ENCODE measurements at places on chromosomes 11 and 22.

DNA sequence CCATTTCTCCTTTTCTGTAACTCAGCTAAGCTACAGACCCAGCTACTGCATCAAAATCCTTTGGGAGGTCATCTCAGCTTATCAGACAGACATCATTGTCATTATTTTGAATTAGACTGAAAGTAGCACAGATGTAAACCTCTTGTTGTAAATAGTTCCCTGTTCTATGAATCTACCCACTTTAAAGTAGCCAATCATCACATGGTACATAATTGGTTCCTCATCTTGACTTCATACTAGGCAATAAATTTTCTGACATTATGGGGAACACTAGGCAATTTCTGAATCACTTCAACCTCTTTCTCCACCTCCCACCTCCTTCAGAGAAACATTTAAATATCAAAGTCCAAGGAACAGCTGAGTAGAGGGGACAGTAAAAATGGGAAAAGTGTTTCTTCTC is 47.9 kb downstream of the MPPED2 start:
- DNase-seq, result no peak

GRCh38 chr11:44453871-44454270 is 111.6 kb upstream of the CD82 start:
- no peak for DNase-seq

- DNase-seq, result no peak
These were observed 12.0 kb downstream of the TMEM86A start for GRCh38 chr11:18710545-18710944.

DNA sequence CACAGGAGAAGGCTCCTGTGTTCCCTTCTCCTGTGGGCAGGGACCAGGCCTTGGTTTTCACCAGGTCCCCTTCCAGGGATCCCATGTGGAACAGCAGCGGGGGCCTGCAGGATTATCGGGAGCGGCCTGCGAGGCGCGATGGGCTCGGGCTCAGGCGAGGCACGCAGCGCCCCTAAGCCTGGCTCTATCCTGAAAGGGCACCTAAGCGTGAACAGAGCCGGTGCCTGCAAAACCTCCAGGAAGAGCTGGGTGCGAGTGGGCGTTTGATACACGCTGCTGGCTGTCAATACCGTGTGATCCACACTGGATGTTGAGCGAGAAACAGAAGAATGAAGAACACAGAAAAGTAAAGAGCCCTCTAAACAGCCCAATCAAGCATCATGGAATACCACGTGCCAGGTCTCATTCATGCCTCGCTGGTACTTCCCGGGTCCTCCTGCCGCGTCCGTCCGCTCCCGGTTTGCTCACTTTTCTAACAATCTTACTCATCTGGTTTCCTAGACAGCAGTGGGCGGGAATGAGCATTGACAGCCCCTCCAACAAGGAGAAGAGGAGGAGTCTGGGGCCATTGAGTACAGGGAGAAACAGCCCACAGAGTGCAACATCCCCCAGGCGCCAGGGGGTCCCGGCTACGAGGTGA is 12.5 kb downstream of the OSBPL5 start:
- no peak for DNase-seq

DNA sequence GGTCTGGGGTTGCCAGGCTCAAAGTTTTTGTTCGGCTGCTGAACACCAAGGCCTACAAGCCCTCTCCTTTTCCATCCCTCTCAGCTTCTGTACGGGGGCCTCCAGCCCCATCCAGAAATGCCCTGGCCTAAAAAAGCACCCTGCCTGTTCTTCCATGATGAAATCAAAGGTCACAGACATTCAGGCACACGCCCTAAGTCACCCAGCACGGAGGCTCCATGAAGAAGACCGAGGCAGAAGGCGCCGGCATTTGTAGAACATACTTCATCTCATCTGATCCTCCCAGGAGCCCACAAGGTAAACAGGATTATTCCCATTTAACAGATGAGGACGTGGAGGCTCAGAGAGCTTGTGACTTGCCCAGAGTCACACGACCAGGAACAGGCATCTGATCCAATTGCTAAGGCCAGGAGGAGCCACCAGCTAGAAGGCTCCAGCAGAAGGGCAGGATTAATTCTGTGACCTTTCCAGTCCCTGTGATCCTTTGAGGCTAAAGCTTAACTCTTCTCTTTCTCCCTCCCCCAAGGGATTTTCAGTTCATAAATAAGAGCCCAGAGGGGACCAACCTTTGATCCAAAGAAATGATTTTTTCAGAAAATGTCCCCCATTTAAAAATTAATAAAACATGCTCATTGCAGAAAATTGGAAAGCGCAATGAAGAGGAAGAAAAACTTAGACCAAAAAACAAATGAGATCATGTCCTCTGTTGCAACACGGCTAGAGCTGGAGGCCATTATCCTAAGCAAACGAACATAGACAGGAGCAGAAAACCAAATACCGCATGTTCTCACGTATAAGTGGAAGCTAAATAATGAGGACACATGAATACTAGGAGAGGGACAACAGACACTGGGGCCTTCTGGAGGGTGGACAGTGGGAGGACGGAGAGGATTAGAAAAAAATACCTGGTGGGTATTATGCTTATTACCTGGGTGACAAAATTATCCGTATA is 38.7 kb downstream of the CYTH4 start:
- DNase-seq, result no peak

DNA sequence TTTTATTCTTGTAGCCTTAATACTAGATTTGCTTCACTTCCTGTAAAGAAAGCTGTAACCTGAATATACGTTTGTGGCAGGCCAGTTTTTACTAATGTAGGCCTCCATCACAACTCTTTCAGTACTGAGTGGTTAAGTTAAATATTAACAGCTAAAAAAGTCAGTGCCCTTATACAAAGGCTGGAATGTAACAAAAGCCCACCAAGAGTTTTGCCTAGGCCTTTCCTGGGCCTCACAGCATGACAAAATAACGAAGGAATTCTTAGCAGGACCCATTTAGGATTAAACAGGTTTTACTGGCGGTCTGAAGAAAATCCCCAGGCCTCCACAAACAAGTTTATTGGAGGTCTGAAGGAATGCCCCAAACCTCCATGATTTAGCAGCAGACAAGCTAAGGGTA is 43.7 kb downstream of the PIWIL3 start:
- DNase-seq, result no peak

GRCh38 chr11:65525546-65526480 is 930 bp downstream of the SCYL1 start:
- no peak for DNase-seq

- DNase-seq, result no peak
These were observed 275.3 kb downstream of the ETS1 start for GRCh38 chr11:128311742-128312719.

DNA sequence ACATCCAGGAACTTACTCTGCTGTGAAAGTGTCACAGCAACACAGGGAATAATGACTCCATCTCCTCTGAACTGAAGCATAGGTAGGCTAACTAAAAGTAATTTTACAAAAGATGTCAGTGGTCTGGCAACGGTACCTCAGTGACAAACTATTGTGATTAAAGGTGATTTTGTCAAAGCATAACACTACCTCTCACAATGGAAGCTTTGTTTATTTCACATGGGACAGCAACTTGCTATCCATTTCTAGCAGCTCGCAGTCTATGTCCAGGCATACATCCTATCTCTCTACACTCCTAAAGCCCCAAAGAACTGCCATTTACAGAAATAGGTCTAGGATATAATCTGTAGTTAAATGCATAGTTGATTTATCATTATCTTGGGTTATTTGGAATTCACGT is 163.0 kb downstream of the KIRREL3 start:
- no peak for DNase-seq

GRCh38 chr22:23782703-23783102 is 4.1 kb upstream of the SMARCB1 start:
- no peak for DNase-seq

DNA sequence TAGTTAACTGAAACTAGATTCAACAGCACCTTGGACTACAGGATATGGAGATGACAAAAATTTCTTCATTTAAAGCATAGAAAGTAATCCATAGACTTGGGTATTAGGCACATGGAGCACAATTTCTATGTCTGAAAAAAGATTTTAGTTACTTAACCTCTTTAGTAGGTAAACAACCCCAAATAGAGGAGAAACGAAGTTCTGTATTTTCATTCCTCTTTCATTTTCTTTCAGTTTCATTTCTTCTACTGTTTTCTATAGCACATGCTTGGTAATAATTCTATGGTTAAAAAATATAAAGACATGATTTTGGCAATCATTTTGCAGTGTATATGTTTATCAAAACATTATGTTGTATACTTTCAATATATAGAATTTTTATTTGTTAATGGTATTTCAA is 99.5 kb downstream of the CASP12 start:
- no peak for DNase-seq

- DNase-seq, result no peak
These were observed 5.3 kb upstream of the PARVA start for GRCh38 chr11:12372111-12372510.

- DNase-seq, result no peak
These were observed 775.0 kb upstream of the LRRC4C start for GRCh38 chr11:42234451-42234951.

- no peak for DNase-seq
These were observed 4.7 kb downstream of the API5 start for GRCh38 chr11:43316451-43316850.

DNA sequence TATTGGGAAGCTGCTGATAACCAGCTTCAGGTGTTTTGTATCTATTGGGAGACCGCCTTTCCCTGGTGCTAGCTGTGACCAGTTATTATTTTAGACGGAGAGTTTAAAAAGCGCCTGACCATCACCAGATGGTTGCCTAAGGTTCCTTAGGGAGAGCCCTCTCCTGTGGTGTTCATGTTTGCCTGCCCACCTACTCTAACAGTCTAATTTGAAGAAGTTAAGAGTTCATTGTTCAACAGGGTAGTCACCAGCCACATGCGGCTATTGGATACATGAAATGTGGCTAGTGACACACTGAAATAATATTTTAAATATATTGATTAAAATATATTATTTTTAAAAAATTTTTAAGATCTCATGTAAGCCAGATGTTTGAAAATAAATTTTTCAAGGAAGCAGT is 71.3 kb upstream of the SLN start:
- DNase-seq, result no peak

GRCh38 chr11:65446446-65447277 is 24.1 kb downstream of the NEAT1 start:
- no peak for DNase-seq

GRCh38 chr11:50182486-50182885 is 149.8 kb downstream of the OR4C45 start:
- DNase-seq, result no peak

GRCh38 chr11:67588136-67588503 is 4.5 kb downstream of the GSTP1 start:
- no peak for DNase-seq

- no peak for DNase-seq
These were observed 27.1 kb downstream of the TSKU start for GRCh38 chr11:76810151-76810853.

- DNase-seq, result no peak
These were observed 440.4 kb upstream of the CADM1 start for GRCh38 chr11:115944596-115944995.

- no peak for DNase-seq
These were observed 3.7 kb upstream of the PGGHG start for GRCh38 chr11:285021-285893.

GRCh38 chr22:44524806-44525205 is 26.8 kb upstream of the RTL6 start:
- no peak for DNase-seq

DNA sequence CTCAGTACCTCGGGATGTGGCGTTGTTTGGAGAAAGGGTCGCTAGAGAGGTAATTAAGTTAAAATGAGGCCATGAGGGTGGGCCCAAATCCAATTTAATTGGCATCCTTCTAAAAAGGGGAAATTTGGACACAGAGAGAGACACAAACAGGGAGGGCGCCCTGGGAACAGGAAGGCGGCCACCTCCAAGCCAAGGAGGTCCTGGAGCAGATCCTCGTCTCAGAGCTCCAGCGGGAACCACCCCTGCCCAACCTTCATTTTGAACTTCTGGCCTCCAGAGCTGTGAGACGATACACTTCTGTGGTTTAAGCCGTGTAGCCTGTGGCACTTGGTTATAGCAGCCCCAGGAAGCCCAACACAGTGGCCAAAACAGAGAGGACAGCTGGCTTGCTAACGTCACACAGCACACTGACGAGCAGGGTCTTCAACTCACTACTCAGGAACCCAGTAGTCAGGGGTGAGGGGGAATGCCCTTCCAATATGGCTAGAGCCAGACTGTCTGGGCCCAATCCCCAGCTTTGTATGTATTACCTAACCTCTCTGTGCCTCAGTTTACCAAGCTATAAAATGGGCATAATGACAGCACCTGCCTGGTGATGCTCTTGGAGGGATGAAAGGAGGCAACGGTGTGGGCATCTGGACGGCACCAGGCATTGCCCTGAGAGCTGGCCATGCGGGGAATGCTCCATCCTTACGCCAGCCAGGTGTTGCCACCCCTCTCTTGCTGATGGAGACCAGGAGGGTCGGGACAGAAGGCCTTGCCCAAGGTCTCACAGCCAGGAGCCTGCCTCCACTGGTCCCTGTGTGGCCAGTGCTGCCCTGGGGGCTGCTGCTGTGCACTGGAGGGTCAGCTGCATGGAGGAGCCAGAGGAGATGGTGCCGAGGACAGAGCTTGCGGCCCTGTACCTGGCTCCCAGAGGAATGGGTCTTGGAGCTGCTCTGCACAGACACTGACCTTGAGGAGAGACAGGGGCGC is 53.3 kb upstream of the LINC01488 start:
- DNase-seq, result no peak

- DNase-seq, result no peak
These were observed 28.7 kb downstream of the MIF start for GRCh38 chr22:23922921-23923320.

DNA sequence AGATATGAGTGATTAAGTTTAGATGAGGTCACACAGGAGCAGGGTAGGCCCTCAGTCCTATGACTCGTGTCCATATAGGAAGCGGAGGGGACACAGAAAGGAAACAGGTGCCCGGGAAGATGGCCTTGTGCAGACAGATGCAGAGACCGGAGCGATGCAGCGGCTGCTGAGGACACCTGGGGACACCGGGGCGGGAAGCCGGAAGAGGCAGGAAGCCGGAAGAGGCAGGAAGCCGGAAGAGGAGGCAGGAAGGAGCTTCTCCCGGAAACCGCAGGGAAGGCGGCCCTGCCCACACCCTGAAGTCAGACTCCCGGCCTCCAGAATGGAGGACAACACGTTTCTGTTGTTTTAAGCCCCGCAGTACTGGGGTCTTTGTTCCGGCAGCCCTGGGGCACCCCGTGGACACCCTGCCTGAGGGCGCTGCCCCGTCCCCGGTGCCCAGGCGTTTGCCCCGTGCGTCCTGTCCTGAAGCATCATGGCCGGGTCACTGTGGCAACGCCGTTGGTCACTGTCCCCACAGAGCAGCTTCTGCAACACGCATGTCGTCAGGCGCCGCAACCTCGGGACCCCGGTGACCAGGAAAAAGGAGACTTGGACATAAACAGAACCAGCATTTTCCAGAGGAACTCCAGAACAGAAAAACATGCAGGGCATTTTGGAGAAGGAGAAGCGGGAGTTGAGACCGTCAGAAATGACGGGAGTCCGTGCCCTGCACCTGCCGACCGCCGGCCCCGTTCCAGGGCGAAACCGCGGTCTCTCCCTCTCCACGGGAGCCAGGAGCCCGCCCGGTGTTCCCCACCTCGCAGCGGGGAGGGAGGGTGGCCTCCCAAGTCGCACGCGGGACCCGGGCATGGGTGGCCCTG is 103.4 kb downstream of the BRD1 start:
- no peak for DNase-seq

GRCh38 chr11:18248561-18248960 is at the start of gene SAA2:
TSS of gene SAA2 (minus strand) at chr11:18248668. CDS start at chr11:18248011, 657 bp downstream.
- DNase-seq, result no peak
